ENCODE measurements at places on chromosomes 3 and 15.

DNA sequence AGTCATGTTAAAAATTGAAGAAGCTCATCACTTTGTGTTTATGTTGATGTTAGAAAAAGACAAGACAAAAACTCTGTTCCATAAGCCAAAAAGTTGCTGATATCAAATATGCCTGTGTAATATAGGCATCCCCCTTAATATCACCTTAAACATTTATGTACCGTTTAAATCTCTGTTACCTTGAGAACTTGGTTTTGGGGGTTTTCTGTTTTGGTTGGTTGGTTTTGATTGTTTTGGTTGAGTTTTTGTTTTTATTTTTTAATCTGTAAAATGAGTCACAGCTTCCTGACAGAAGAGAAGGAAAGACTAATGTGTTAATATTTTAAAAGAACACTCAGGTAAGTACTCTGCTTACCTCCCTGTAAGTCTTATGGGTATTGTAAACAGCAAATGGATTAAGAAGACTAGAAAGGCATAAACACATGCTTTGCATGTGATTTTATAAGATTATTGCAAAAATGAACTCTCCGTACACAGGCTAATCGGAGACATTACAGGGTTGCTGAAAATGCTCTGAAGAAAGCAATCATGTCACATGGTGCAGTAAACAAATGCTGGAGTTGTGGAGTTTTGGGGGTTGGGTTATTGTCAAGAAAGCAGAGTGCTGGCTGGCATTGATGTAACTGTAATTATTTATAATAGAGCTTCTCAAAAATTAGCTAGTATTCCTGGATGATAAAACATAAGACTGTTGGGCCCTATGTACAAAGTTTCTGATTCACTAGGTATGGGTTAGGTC is 69.5 kb upstream of the MBNL1 start:
- no peak for DNase-seq

DNA sequence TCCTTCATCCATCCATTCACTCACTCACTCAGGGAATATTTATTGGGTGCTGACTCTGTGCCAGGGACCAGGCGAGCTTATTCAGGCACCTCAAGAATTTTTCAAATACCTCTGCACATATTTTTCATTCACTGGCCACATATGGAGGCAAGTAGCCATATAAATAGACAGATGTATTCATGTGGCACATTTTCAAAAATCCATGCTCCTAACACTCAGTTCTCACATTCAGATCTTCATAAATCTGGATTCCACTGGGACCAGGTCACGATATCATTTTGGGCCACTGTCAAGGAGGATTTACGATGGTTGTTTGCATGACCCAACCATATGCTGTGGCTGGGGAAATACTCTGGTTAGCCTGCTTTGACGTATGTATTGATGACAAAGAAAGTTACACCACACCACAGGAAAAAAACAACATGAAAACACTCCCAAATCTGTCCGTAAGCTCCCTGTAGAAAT is 241.8 kb upstream of the LRTM1 start:
- no peak for DNase-seq

DNA sequence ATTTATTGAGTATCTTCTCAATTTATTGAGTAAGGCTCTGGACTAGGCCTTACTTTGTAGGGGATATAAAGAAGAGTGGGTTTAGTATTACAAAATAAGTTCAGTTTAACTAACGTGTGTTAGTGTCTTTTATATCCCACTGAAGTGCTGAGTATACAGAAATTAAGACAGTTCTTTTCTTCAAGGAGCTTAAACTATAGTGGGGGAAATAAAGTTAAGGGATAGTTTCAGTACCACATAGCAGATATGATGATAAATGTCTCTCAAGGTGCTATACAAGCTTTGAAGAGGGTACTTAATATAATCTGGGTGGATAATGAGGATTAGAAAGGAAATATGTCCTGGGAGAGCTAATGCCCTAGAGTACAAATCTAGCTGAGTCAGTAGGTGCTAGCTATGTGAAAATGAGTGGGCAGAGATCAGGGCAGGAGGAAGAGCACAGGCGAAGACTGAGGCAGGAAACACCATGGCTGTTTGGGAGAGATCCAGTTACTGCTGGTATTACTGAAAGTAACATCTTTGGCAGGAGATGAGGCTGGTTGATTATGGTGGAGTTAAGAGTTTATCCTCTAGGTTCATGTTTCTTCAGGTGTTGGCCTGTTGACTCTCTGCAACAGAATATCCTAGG is 46.0 kb downstream of the TEX9 start:
- no peak for DNase-seq

GRCh38 chr3:45084361-45084760 is 58.3 kb downstream of the CLEC3B start:
- DNase-seq: no peak

GRCh38 chr3:15458212-15458780 is 30.9 kb downstream of the EAF1 start:
- no peak for DNase-seq

DNA sequence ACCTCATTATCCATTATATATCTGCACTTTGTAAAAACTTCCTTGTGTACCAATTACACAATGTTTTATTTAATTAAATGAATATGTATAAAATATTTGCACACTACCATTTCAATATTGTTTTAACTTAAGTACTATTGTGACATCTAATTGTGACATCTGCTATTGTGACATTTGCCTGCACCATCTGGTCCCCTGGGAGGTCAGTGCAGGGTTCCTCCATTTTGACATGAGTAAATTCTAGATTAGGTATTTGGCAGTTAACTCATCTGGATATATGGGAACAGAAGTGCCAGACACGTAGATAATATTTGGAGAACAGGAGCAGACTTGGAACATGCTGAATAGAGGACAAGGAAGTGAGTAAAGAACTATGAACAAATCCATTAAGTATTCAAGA is 332.1 kb downstream of the VGLL3 start:
- DNase-seq: no peak

DNA sequence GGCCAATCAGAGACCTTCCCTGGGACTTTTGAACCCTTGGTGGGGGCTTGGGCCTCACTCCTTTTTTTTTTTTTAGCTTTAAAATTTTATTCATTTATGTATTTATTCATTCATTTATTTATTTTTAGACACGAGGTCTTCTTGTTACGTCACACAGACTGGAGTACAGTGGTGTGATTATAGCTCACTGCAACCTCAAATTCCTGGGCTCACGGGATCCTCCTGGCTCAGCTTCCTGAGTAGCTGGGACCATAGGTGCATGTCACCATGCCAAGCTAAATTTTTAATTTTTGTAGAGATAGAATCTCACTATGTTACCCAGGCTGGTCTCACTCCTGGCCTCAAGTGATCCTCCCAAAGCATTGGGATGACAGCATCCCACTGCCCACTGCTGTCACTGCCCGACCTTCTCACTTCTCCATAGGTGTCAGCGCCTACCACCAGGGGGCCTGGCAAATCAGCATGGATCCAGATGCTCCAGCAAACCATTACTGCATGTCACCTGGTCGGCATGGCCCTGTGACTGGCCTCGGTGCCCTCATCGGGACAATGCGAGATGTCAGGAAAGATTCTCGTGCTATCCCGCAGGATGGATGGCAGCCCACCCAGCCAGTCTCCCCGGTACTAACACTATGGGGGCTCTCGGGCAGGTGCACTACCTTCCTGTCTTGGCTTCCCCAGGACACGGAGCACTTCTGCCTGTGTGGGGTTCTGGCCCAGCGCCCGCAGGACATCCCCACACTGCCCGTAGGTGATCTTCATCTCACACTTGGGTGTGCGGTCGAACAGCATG is 3.0 kb downstream of the MYL3 start:
- peak; percentile 23 for DNase-seq

- DNase-seq: no peak
Observed at GRCh38 chr15:81215531-81215930, 18.9 kb downstream of the IL16 start.

DNA sequence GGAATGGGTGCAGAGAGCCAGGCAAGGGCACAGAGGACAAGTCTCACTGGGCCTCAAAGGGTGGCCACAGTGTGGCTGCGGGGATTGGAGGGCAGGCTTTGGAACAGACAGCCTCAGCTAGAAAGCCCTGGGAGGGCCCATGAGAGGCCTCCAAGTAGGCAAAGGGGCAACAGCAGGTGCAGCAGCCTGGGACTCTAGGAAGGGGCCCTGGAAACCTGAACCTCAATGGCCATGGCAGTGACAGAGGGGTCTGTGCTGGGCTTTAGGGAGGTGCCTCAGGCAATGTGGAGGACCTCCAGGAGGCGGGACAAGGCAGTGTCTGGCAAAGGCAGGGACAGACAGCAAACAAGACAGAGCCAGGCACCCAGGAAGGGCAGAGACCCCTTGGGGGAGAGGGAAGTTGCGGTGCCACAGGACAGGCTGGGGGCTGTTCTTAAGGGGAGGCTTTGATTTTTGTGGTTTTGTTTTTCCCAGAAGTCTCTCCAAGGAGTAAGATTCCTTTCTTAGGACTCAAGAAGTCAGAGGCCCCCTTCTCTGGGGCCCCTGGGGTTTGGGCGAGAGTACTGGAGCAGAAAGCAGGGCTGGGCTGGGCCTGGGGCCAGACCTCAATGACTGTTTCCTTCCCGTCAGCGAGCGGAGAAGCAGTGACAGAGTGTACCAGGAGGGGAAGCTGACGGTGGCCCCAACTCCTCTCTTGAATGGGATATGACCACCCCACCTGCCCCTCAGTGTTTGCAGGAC is 9.7 kb downstream of the STOML1 start:
- no peak for DNase-seq

DNA sequence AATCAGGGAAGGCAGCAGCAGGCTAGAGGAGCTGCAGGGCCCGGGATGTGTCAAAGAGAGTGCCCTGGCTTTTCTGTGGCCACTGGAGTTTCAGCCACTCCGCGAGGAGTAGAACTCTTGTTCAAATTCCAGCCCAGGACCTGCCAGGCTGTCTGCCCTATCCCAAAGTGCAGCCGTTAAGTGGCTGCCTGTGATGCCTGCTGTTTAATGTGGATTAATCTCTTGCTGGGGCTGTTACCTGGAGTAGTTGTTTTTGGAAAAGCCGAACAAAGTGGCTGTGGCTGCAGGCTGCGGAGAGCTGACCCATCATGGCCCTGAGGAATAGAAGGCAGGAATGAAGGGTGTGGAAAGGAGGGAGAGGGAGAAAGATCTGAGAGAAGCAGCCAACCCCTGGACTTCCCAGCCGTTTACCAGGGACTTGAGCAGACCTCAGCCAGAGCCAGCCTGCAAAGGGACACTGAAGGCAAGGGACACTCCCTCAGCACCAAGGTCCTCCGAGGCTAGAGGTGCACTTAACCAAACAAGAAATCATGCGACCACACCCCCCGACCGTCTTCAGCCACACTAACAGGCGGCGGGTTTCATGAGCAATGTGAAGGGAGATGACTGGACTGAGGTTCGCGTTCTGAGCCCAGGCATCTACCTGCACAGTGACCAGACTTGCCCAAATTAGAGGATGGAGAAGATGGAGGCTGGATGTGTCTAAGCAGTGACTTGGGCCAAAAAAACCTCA is 4.7 kb downstream of the CDAN1 start:
- DNase-seq: no peak

DNA sequence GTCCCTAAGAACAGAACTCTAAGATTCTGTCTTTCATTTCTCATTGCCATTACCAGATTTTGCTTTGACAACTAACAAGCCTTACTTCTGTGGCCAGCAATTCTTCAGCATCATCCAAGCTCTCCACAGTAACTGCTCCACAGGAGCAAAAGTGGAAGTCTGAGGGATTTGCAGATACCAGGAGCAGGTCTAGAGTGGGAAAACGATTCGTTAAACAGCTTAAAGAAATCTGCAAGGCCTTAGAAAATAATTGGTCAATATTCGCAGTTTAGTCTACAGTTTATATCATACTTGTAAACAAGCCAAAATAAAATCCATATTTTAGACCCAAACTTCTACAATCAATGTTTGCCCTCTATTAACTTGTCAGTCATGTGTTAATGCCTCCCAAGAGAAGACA is 24.1 kb downstream of the MYH15 start:
- no peak for DNase-seq

DNA sequence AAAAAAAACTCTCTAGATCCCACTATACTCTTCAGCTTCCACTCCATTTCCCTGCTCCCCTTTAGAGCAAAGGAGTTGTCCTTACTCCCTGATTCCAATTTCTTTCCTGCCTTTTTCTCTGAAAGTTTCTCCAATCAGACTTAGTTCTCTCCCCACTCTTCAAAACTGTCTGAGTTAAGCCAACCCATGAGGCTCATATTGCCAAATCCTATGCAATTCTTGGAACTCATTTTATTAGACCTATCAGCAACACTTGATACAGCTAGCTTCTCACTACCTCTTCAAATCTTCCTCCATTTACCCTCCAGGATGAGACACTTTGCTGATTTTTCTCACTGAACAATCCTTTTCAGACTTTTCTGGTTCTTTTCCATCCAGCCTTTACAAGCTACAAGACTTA is 233.1 kb downstream of the THRB start:
- DNase-seq: no peak

DNA sequence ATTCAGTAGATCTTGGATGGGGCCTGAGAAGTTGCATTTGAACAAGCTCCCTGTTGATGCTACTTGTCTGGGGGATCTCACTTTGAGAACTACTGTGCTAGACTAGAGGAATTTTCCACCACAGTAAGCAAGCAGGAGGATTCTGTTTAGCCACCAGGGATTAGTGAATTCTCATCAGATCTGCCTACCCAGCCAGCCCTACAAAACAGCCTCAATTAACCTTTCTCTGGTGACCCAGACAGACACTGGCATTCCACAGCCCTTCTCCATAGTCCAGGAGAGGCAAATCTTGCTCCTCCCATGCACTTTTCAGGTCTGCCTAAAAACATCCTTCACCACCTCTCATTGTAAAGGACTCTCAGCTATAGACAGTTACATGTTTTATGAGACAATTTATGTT is 16.7 kb upstream of the MYH15 start:
- DNase-seq: no peak

- DNase-seq: no peak
Observed at GRCh38 chr3:4313606-4314293, 10.6 kb downstream of the SETMAR start.

GRCh38 chr15:58146749-58147148 is 8.6 kb downstream of the AQP9 start:
- no peak for DNase-seq

DNA sequence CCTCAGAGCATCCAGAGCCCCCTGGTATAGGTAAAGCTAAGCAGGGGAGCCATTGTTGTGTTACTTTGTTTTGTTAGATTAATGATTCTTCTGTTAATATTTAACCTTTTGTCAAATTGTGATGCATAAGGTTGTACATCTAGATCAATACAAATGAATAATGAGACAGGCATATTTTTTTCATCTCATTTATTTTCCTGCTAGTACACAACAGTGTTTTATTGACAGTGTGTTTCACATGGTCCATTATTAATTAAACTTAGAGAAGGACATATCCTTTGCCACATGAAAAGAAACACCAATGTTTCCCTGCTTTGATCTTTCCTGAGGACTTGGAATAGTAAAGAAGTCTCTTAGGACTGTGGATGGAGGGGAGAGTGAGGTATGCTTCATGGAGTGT is 543.6 kb upstream of the CFAP20DC start:
- no peak for DNase-seq

- no peak for DNase-seq
Observed at GRCh38 chr3:14403619-14404155, 1.3 kb downstream of the SLC6A6 start.

DNA sequence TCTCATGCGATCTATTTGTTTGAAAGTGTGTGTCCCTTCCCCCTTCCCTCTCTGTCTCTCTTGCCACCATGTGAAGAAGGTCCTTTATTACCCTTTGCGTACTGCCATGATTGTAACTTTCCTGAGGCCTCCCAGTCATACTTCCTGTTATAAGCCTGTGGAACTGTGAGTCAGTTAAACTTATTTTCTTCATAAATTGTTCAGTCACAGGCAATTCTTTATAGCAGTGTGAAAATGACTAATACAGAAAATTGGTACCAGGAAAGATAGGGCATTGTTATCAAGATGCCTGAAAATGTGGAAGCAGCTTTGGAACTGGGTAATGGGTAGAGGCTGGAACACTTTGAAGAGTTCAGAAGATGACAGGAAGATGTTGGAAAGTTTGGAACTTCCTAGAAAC is 743.7 kb upstream of the NECTIN3 start:
- no peak for DNase-seq
